ENCODE measurements at places on chromosomes 11 and 22. TPM values are rescaled to one million over a fixed set of nuclear protein-coding genes. Genes with fewer than 3 reads are reported as not detected.

The UBXN1 gene
- 110 TPM for total RNA-seq

The MS4A3 gene
- total RNA-seq: not detected

The CNTN5 gene
- 3.8 TPM for total RNA-seq

The PHLDA2 gene
- total RNA-seq: 15.2 TPM

- DNase-seq: no peak
These were observed 397.5 kb upstream of the NARS2 start for GRCh38 chr11:78972177-78972576.

DNA sequence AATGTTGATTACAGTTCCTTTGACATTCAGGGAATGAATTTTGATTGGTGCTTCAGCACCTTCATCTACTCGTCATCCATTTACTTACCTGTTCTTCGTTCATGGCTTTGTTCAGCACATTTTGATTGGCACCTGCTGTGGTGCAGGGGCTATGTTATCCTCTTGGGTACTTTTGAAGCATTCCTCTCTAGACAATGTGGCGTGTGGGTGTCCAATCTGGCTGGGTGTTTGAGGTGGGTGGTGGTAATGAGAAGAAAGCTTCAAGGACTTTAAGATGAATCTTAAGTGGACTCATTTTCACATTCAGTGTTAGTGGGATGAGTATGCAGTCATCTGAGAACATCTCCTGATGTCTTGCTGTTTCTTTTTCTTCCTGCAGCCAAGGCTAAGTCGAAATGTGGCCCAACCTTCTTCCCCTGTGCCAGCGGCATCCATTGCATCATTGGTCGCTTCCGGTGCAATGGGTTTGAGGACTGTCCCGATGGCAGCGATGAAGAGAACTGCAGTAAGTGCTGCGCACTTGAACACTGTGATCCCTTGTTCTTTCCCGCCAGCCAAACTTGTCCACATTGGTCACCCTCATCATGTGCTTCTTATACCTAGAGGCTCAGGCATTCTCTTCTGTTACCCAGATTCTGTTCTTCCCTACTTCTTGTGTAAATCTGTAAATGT, 137.5 kb downstream of the LDLRAD3 start:
- no peak for DNase-seq

The ELMOD1 gene
- total RNA-seq: 3.3 TPM

The PVALB gene
- not detected for total RNA-seq

GRCh38 chr22:42699281-42699975, 21.2 kb downstream of the A4GALT start:
- DNase-seq: no peak

DNA sequence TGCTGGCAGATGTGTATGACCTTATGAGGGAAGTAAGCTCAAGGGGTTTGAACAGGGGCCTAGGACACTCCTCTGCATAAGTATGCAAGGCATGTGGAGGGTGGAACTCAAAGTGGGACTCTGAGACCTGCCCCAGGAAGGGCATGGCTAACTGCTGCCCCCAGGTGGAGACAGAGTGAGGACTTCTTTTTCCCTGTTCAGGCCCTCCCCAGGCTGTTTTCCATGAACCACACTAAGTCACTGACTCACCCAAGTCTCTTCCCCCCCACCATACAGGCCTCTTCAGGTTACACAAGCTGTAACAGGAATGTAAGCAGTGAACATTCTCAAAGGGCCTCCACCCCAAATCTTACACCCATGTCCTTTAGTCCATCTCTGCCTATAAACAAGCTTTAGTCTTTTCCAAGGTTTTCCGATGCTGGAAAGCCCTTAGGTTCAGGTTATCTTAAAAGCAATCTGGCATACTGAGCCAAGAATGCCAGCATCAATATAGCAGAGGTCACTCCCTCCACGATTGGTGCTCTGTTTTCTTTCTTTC, 13.1 kb downstream of the EEF1G start:
- peak; percentile 96 for DNase-seq

The OR5D13 gene
- not detected for total RNA-seq

The NRIP3 gene
- 28.7 TPM for total RNA-seq

- DNase-seq: no peak
These were observed 1.3 kb downstream of the HPS5 start for GRCh38 chr11:18320617-18321016.

The USH1C gene
- total RNA-seq: not detected

DNA sequence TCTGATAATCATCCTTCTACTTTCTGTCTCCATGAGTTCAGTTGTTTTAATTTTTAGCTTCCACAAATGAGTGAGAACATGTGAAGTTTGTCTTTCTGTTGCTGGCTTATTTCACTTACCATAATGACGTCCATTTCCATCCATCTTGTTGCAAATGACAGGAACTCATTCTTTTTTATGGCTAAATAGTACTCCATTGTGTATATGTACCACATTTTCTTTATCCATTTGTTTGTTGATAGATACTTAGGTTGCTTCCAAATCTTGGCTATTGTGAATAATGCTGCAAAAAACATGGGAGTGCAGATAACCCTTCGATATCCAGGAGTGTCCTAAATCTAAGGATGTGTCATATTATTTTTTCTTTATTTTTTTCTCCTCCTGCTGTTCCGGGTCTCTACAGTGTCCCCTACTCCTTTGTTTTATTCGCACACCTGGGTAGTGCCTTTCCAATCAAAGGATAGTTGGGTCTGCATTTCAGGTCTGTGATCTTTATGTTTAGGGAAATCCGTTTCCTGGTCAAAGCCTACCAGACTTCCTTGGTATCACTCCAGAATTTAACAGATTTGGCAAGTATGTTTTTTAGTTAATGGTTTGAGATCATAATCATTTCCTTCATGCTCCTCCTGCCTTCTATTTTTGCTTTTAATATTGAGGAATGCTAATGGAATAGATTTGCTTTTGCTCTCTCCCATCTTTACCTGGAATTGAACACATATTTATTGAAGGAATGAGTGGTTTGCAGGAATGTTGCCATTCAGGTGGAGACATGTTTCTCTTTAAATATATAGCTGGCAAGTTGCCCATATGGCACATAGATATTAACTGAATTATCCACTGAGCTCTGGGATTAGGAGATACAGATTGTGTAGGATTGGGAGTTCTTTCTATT, 53.7 kb downstream of the ARHGEF12 start:
- no peak for DNase-seq

DNA sequence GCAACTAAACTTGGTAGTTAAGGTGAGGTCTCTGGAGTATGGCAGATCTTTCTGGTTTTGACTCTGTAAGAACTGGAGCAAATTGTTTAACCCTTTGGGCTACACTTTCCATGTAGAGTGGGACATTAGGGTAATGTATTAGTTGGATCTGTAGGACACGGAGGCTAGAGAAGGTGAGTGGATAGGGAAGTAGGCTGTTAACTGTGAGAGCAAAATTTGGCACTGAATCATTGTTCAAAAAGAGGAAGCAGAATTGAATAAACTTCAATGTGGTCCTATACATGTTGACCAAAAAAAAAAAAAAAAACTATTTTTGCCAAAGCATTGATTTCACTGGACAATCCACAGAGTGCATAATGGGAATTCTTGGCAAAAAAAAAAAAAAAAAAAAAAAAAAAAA, 370.2 kb upstream of the CHORDC1 start:
- DNase-seq: no peak

All from H4 (cell line).